RPMI7951 (cell line): ENCODE measurements at places on chromosomes 7 and 10. TPM values are rescaled to one million over a fixed set of nuclear protein-coding genes. Genes with fewer than 3 reads are reported as not detected.

Gene ZNF485
- total RNA-seq: 4.1 and 5.2 TPM in 2 replicates

Gene PRKCQ
- total RNA-seq: not detected in 2 replicates

Gene LEP
- total RNA-seq: not detected in 2 replicates

Gene BCCIP
- 63.3 and 68.2 TPM in 2 replicates for total RNA-seq

Gene ATOH7
- 0.10 TPM in 1 of 2 replicates, not detected in the other for total RNA-seq

Gene EBF3
- total RNA-seq: 2.5 and 3.0 TPM in 2 replicates

Gene TMEM236
- total RNA-seq: 0.10 and 0.12 TPM in 2 replicates

Gene PRSS2
- not detected in 2 replicates for total RNA-seq

Gene TBXAS1
- 2.4 and 3.5 TPM in 2 replicates for total RNA-seq

Gene CRYGN
- not detected in 2 replicates for total RNA-seq

Gene CYP3A5
- total RNA-seq: 0.24 and 0.49 TPM in 2 replicates

GRCh38 chr7:132210821-132211220 lies 365.4 kb downstream of the PLXNA4 start:
- DNase-seq: no peak

GRCh38 chr7:151272405-151272804 lies 23.9 kb upstream of the SMARCD3 start:
- no peak for DNase-seq

- DNase-seq: no peak
These were observed 35.2 kb upstream of the GTF2I start for GRCh38 chr7:74622228-74622749.

GRCh38 chr10:97974526-97975525 lies 55.6 kb downstream of the CRTAC1 start:
- DNase-seq: no peak

DNA sequence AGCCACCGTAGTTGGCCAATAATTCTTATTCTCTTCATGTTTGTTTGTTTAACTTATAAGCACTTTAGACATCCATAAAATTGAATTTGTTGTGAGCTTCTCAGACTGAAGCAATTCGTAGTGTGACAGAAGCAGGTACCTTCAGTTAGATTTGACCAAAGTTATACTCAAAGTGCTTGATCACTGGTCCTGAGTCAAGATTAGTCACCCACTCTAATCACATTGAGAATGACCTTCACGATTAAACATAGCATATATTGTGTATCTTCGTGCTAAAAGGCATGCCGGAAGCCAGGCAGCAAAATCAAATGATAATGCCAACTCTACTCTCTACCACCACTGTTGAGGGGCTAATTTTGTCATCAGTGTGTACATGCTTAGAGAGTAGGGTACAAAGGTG lies 763.7 kb upstream of the MBL2 start:
- no peak for DNase-seq

- DNase-seq: no peak
These were observed 64.6 kb downstream of the FAM185A start for GRCh38 chr7:102813191-102814024.

GRCh38 chr10:16441173-16441840 lies 4.5 kb downstream of the PTER start:
- peak; percentile 33 for DNase-seq

- no peak for DNase-seq
These were observed 70.3 kb downstream of the CYTH3 start for GRCh38 chr7:6202117-6202516.

GRCh38 chr7:108648989-108649388 lies 79.3 kb downstream of the DNAJB9 start:
- DNase-seq: no peak

GRCh38 chr10:17203416-17203815 lies 1.9 kb upstream of the TRDMT1 start:
- no peak for DNase-seq

DNA sequence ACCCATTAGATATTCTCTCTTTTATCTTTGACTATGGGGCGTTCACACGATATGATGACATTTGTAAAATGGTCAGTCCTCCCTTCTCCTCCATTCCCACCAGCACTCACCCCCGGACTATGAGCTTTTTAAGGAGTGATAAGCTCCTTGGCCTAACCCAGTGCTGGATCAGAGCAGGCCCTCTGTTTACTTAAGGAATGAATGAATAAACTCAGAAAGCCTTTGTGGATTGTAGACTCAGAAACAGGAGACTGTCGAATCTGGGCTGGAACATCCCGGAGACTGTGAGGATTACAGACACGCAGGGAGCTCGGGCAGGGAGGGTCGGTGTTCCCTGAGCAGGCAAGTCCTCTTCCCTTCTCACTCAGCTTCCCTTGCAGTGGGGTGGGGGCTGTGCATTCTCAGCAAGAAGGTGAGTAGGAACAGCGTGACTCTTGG lies 6.8 kb upstream of the ZCCHC24 start:
- DNase-seq: no peak

- DNase-seq: no peak
These were observed 97.5 kb downstream of the CREM start for GRCh38 chr10:35224045-35224740.
